GM23248 (cell line): ENCODE measurements at places on chromosomes 12 and 14.
A peak's percentile ranks its signal among the peaks of the same experiment; 100 is the strongest.

DNA sequence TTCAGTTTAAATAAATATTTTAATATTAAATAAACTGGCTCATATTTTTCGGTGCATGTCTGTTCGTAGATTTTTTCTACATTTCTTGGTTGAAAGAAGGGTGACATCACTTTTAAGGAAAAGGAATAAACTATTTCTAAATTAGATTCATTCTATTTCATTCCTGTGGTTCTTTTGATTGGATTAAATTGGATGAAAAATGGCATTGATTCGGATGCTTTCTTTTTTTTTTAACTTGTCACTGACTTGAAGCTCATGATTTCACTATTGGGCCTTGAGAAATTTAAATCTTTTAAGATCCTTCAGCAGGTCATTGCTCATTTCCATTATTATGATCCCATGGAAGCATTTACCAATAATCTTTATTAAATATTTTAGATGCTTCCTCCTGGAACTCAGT lies 113.1 kb upstream of the RASSF8 start:
- no peak for DNase-seq

DNA sequence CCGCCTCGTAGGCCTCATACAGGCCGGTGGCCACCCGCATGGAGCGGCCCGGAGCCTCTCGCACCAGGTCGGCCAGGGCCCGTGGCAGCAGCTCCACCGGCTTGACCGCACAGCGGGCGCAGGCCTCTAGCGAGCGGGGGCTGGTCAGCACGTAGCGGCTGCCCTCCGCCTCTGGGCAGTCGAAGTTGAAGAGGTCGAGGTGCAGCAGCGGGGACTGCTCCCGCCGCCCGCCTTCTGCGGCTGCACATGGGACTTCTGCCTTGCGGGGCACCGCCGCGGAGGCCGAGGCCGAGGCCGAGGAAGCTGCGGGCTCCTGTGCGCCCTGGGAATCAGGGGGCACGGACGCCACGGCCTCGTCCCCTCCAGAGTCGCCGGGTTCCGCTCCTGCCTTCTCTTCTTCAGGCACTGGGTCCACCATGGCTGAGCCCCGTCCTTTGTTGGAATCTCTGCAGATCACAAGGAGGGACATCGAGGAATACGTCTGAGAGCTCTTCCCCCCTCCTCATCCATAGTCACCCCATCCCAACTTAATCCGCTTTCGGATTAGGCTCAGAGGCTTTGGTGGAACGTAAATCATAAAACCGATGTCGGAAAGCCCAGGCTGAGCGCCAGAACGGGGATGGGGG lies 1.4 kb downstream of the CCDC177 start:
- peak; percentile 33 for DNase-seq

DNA sequence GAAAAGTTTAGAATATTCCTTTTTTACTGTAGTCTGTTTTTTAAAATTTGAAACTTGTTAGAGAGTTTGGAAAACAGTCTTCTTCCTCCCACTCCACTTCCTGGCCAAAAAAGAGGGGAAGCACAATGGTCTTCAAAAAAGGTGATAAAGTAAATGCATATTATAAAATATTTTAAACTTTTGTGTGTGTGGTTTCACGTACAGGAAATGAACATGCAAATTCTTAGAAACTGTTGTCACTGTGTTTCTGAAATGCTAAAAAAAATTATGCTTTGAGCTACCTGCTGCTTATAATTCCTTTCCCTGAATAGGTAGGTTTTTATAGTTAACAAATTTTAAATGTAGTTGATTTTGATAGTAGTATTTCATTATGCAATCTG lies 2.9 kb downstream of the FGFR1OP2 start:
- peak; percentile 21 for DNase-seq

- peak; percentile 32 for DNase-seq
Observed at GRCh38 chr14:78519863-78520262, 349.7 kb downstream of the NRXN3 start.

DNA sequence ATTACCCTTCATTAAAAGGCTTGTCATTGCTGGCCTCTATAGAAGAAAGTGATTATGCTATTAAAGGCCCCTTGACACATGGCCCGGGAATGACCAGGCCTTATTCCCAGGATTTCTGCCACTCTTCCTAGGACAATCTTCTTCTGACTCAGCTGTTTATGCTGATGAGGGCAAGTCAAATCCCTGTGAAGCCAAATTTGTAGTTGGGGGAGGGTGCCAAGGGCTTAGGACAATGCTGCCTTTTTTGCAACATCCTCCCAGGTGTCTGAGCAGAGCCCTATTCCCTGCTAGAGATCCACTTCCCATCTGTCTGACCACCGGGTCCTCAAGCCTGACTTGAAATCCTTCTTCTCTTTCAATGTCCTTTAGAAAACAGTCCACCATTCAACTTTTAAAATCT lies 230.7 kb upstream of the SRRM4 start:
- DNase-seq: no peak

GRCh38 chr14:57573173-57573572 lies 79.5 kb upstream of the CCDC198 start:
- DNase-seq: no peak

DNA sequence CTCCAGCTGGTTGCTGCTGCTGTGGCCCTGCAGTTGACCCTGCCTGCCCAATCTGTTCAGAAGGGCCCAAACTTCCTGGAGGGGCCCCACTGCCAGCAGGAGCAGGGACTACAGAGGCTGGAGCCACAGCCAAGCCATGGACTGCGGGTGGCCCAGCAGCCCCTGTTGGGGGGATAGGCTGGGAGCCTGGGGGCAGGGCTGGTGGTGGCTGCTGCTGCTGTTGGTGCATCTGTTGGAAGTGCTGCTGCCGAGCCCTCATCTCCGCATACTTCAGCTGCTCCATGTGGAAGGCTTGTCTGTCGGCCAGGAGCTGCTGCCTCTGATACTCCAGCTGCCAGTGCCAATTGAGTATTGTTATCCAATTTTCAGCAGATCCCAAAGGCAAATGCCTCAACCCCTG lies 7.2 kb downstream of the MYL6 start:
- peak; percentile 22 for DNase-seq

DNA sequence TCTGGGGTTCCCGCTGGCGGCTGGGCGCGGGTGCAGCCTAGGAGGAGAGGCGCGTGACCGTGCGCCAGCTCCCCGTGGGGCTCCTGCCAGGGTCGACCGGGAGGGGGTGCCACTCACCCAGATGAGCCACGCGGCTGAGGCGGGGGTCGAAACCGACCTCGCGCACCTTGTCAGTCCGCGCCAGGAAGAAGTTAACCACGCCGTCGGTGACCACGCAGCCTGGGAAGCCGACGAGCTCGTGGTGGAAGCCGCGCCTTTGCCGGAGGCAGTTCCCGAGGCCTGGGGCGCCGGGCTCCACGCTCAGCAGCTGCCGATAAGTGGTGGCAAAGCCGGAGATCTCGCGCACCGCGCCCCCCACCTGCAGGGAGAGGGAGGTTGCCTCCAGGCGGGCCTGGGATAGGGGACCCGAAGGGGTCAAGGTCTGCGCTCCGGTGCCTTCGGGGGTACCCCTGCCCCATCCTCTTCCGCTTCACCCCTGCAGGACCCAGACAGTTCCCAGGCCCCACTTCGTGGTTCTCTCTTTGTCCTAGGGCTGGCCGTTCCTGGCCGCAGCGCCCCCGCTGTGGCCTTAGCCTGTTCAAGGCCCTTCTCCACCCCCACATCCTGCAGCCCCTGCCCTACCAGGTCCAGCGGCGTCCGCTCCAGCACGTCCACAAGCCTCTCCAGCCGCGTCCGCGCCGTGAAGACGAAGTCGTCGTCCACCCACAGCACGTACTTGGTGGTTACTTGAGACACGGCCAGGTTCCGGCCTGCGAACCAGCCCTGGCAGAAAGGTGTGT lies 5.3 kb downstream of the B4GALNT1 start:
- DNase-seq: no peak

DNA sequence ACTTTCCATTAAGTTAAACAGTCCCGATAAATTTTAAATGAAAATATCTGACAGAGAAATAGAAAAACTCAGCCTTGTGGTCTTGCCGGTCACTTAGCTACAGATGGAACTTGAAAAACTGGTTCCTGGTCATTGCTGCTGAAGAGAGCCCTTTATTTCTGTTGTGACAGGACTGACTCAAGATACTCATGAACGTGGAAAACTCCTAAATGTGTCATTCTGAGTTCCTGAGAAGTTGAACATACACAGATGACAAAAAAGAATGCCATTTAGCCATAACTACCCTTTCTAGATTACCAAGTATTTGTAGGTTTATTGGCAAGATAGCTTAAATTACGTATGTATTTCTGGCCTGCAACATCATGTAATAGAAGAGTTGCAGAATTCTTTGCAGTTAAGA lies 134.2 kb downstream of the HMGA2 start:
- DNase-seq: peak; percentile 40

DNA sequence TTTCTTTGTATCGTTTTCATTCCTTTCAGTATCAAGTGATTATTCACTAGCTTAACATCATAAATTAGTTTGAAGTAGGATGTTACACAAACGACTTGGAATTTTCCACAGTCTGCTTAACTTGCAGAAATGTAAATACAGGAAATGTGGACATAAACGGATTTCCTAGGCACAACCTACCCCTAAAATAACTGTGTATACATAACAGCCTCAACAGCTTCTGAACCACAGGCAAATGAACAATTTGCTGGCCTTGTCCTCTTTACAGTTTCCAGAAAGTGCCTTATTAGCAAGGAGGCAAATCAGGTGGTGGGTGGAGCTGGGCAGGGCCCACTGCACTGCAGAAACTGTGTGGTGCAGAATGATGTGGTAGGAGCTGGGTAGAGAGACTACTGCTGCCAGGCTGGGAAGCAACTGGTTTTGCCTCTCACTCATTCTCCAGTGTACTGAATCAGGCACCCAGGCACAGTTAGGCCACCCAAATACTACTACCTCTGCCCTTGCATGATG lies 14.1 kb downstream of the DRAM1 start:
- DNase-seq: peak; percentile 80

DNA sequence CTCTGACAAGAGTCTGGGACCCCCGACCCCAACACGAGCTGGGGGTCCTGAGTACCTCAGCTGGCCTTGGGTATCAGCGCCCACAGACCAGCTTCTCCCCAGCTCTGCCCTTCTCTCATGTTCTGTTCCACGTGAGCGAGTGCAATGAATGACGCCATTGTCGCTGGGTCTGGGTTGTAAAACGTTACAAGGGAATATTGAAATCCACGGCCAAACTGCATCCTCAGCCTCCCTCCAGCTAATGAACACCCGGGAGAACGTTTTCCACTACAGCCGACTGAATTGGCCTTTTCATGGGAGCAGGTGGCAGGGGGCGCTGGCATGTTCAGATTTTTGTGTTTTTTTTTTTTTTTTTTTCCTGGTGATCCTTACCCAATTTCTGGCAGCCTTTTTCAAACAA lies 34.7 kb downstream of the TBX5 start:
- DNase-seq: no peak

DNA sequence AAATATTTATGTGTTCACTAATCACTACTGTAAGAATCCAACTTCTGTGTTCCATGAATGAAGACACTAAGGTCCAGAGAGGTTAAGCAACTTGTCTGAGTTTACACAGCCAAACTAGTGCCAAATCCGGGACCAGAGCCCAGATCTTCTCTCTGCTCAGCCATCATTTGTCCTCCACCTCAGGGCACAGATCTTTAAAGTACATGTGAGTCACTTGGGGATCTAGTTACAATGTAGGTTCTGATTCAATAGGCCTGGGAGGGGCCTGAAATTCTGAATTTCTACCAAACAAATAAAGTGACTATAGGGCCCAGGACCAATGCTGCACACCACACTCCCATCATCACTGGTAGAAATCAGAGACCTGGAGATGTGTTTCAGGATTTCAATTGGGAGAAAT lies 162.9 kb downstream of the GXYLT1 start:
- DNase-seq: peak; percentile 36

DNA sequence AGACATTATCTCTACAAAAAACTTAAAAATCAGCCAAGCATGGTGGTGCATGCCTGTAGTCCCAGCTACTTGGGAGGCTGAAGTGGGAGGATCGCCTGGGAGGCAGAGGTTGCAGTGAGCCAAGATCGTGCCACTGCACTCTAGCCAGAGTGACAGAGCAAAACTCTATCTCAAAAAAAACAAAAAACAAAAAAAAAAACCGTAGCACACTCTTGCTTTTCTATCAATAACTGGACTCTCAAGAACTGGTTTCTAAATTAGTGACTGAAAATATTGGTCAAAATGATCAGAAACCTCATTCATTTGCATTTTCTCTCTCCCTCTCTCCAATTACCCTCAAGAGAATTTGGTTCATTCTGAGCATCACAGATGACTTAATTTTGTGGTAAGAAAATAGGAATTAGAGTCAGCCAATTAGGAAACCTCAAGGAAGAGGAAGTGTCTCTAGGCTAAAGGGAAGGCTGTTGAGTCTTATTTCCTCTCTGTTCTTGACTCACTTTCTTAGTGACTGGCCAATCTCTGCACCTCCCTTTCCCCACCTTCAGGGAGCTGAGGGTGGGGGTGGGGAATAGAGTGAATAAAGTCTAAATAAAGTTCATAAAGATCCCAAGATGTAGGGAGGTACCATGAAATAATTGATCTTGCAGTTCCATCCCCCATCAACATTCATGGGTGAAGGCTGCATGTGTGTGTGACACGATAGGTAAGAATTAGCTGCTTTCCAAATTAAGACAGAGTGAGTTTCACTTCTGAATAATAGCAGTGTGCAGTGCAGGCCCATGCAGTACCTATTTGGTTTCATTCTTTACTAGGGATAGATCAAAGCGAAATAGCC lies 6.8 kb upstream of the PSMA6 start:
- DNase-seq: peak; percentile 30

- peak; percentile 9 for DNase-seq
Observed at GRCh38 chr14:78259831-78260230, 89.7 kb downstream of the NRXN3 start.

GRCh38 chr12:6432991-6433390 lies 11.8 kb upstream of the CD27 start:
- DNase-seq: no peak

DNA sequence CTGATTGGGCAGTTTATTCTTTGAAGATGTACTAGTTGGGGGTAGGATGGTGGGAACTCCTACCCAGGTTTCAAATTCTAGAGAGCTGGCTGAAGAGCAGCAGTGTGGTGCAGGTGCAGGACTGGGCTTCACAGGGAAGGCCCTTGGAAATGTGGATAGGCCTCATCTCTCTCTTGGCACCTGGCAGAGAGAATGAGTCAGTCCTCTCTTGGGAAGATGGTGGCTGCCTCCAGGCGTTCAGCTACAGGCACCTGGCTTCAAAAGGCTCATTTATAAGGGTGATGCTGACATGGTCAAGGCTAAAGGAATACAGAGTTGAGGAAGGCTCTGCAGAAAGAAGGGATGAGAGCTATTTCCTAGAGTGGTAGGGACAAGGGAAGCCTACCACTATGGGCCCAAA lies 179.7 kb upstream of the VASH1 start:
- no peak for DNase-seq

- DNase-seq: no peak
Observed at GRCh38 chr12:130555628-130556485, 160.2 kb downstream of the RIMBP2 start.

GRCh38 chr12:45248095-45248494 lies 32.2 kb downstream of the ANO6 start:
- DNase-seq: no peak

DNA sequence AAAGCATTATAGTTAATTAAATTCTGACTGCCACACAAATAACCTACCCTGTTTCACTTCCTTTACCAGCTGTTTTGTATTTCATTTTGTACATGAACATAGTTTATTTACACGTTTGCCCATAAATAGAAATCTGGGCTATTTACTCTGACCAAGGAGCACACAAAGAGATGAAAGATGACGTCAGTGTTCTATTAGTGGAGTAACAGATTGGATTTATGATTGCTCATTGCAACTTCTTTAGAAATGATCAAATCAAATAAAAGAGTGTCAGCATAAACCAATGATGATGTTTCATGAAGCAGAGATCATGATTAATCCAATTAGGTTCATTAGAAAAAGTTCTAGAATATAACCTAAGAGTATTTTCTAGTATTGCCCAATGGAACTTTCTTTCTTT lies 12.0 kb upstream of the RTL1 start:
- DNase-seq: peak; percentile 24
